ELR (cell line): ENCODE measurements at places on chromosomes 5 and 9.

- no peak for DNase-seq
Observed at GRCh38 chr9:109972026-109972882, 192.3 kb downstream of the PALM2AKAP2 start.

- DNase-seq: peak; percentile 98
Observed at GRCh38 chr9:19999491-20000057, 210.7 kb upstream of the SLC24A2 start.

- DNase-seq: no peak
Observed at GRCh38 chr9:36690412-36691168, 117.9 kb downstream of the MELK start.

DNA sequence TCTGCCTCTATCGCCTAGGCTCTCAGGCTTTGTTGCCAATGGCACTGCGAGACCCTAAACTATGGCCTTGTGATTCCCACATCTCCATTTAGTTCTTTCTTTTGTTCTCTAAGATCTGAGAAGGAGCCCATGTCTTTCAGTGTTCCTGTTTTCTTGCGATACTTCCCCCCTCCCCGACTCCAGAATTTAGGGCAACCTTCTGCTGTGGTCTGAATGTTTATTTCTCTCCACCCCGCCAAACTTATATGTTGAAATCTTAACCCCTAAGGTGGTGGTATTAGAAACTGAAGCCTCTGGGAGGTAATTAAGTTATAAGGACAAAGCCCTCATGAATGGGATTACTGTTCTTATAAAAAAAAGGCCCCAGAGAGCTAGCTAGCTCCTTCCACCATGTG lies 6.4 kb downstream of the TMC1 start:
- DNase-seq: no peak

GRCh38 chr9:105466898-105467455 lies 19.1 kb downstream of the FSD1L start:
- peak; percentile 63 for DNase-seq

GRCh38 chr5:173881811-173882575 lies 6.2 kb upstream of the CPEB4 start:
- DNase-seq: peak; percentile 72

DNA sequence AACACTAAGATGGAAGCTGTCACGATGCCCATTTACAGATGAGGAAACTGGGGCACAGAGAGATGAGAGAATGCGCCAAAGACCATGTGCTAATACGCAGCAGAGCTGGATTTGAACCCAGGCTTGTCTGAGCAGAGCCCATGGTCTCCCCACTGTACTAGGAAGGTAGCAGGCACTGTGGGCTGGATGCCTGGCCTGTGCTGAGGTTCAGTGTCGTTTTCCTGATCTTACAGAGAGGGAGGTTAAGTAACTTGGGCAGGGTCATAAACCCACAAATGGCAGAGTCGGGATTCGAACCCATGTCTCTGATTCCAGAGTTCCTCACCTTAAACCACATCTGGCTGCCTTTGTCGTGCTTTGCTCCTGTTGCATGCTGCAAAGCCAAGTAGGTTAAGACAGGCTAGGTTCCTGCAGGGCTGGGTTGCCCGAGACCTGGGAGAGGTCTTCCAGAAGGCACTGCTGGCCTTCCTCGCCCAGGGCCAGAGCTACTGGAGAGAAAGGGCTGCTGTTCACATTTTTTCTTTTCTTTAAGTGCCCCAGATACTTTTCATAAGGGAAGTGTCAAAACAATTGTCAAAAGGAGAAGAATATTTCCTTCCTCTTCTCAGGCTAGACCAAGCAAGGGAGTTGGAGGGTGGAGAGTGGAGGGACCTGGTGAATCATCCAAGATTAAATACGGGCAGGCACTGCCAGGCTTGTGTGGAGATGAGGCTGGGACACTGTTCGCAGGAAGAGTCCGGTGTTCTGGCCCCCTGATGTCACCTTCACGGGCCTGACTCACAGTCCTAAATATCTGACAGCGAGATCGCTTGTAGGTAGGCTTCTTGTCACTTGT lies 3.2 kb downstream of the NEK6 start:
- peak; percentile 76 for DNase-seq

DNA sequence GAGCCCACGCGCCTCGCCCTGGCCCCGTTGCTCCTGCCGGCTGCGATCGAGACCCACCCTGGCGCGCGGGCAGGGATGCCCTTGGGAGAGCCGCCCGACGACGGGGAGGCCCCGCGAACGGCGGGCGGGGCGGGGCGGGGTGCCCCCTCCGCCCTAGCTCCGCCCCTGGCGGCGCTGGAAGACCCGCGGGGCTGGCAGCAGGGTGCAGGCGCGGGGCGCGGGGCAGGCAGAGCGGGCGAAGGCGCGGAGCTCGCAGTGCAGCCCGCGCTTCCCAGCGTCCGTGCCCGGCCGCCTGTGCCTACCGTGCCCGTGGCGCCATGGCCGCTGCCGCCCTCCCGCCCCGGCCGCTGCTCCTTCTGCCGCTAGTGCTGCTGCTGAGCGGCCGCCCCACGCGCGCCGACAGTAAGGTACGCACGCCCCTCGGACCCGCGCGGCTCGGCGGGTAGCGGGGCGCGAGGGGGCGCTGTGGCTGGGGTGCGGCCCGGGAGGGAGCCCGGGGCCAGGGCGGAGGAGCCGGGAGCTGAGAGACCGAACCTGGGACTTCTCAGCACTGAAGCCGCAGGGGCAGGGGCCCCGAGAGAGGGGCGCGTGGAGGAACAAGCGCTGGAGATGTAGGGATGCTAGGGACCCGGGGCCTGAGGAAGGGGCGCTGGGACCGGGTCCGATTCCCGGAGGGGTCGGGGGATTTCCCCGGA lies at the start of gene OLFML2A:
Gene OLFML2A (plus strand): TSS at position 180 of the 695 bp plus-strand sequence. CDS start 138 bp downstream, at position 318.
- peak; percentile 45 for DNase-seq

GRCh38 chr5:88674356-88675167 lies 208.4 kb downstream of the MEF2C start:
- DNase-seq: no peak

GRCh38 chr9:136882109-136882946 lies 4.0 kb upstream of the TRAF2 start:
- peak; percentile 91 for DNase-seq

- peak; percentile 70 for DNase-seq
Observed at GRCh38 chr5:80884929-80885328, 75.2 kb upstream of the RASGRF2 start.

DNA sequence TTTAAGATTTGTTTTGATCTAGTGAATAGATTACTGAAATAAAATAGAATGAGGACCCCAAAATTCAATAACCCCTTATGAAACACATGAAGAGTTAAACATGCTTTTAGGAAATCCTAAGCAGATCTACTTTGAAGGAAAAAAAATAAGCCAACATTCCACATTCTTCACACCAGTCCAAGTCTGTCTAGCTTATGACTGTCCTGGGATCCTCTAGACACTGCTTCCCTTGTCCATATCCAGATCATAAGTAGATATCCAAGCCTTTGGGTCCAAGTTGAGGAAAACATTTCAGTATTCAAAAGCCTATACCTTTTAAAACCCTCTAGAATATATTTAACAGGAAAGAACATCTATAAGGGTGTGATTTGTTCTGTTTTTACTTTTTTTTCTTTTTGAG lies 58.8 kb upstream of the MINAR2 start:
- no peak for DNase-seq

DNA sequence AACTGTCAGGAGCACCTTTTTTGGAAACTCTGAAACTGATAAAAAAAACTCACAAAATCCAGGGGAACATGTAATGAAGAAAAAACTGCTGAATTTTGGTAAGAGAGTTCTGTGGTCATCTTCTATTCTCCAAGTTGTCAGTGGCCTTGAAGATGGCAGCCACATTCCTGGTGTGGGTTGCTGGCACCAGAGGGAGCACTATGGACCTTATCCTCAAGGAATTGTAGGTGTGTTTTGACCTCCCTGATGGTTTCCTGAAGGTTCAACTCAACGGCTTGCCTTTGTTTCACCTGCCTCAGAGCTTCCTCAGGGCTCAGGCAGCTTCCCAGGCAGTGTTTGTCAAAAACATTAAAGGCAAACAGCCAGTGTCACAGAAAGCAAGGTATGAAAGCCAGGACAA lies 2.2 kb upstream of the SLC38A9 start:
- DNase-seq: peak; percentile 23

DNA sequence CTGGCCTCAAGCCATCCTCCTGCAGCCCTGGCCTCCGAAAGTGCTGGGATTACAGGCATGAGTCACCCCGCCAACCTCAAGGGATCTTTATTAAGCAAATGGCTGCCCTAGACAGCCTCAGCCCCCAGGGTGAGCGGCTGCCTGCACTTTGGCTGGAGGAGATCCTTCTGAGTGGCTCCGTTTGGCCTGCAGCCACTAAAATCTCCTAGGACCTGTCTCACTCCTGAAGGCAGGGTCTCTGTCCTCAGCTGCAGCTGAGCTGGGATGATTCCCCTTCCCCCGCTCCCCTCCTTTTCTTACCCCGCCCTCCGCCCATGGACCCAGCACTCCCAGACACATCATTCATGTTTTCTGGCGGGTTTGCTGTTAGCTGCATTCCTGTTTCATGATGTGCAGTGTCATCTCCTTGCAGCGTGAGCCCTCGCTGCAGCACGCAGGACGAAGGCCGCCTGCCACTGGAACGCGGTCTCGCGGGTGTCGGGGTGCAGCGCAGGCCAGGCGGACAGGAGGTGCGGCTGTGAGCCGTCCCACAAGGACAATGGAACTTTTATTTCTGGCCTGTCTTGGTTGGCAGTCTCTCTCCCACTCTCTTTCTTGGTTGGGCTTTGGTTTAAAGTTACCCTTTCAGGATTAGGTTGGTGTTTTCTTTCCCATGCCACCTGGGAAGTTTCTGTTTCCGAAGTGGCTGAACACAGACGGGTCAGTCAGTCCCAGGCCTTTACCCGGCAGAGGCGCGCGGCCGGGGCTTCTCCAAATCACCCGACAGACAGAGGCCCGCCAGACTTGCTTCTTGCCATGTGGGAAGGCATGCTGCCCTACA lies 137.1 kb downstream of the FOXD1 start:
- DNase-seq: peak; percentile 92

DNA sequence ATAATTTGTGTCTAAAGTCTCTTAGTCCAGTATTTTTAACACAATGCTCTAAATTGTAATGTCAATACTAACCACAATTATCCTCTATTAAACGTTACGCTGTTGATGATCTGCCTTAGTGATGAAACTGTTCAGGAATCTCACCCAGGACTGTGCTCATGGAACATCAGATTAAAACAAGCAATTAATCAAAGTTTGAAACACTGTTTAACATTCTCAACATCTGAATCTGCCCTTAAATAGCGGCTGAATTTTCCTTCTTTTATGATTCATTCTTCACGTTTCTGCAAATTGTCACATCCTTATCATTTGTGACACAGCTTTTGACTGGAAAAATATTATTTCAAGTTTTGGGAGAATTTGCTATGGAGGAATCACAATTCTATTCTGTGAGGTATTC lies 113.8 kb downstream of the MARCHF11 start:
- no peak for DNase-seq

DNA sequence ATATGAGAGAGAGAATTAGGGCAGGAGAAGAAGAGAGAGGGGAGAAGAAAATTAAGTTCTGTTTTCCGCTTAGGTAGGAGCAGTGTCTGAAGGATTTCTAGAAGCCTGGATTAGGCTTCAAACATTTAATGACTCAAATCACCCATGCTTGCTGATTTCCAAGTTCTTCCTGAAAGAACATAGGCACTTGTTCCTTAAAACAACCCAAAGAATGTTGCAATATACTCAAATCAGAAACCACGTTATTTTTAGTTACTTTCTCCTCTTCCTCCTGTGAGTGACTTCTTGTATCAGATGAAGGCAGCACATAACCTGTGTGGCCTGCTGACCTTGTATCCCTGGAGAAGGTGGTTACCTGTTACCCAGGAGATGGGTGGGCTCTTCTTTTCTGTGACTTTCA lies 351.5 kb upstream of the KLF4 start:
- DNase-seq: no peak

DNA sequence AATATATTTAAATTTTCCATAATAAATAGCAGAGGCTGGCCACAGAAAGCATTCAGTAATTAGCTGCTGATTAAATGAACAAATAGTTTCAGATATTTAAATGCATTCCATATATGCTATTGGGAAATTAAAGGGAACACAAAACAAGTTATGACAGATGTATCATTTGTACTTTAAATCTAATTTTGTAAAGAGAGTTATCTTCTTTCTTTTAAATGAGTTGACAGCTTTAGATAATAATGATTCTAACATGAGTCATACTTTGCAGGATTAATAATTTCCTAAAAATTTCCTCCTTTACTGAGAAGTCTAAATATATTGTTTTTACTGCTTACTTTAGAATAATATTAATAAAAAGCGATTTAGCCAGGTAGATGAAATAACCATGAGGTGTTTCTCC lies 320.1 kb downstream of the ADAMTS6 start:
- DNase-seq: peak; percentile 41

DNA sequence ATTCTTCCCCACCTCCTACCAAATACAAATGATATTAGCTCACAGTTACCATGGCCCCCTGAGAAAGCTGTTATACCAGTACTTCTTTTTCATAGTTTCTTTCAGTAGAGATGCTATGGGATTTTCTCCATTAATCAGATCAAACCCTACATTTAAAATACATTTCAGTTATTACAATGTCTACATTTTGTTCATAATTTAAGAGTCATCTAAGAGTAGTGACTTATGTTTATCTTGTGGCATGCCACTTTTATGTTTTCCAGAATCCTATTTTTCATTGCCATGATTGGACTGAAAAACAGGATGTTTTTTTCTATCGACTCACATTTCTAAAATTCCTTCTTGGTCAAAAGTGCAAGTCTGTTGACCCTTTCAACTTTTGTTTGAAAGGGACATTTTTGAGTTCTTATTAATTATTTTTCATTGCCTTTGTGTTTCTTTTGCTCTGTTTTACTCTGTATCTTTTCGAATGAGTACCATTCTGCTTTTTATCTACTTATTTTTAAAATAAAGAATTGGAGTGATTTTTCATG lies 77.4 kb upstream of the ANXA1 start:
- peak; percentile 7 for DNase-seq

GRCh38 chr5:122219436-122220166 lies 90.3 kb downstream of the ZNF474 start:
- no peak for DNase-seq

DNA sequence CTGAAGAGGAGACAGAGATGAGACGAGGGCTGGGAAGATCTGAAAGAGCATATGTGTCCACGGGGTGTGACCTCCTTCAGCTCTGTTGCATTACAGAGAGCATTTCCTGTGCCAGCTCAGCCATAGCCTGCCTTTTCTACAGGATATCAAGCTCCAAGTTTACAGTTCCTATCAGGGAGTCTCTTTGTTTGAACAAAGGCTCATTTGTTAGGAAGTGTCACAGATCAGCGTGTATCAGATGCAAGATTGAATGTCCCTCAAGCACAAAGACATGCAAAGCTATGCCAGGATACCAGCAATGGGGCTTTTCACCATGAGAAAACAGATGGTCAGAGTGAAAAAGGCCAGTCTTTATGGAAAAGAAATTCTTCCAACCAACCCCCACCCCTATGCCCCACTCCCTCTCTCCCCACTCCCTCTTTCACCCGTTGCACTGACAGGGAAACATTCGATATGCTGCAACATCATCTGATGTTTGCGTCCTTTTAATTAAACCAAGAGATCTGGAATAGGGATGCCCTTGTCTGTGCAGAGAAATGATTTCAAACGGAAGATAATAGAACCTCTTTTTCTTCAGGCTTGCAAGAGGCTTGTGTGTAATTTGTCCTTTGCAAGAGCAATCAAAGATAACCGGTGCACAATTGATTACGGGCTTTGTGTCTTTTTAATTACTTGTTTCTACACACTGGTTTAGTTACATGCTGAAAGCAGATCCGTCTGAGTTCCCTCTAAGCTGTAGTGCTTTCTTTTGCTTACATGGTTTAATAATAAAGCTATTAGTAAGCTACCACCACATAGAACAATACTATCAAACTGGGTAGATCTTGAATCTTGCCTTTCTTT lies 263.1 kb upstream of the RGMB start:
- peak; percentile 51 for DNase-seq
